ENCODE measurements at places on chromosomes 1 and 21. TPM values are rescaled to one million over a fixed set of nuclear protein-coding genes. Genes with fewer than 3 reads are reported as not detected.
A peak's percentile ranks its signal among the peaks of the same experiment; 100 is the strongest.

Gene MANEAL
- polyA plus RNA-seq, result 4.0 TPM

Gene HUNK
- 5.6 TPM for polyA plus RNA-seq

Gene MRAP
- polyA plus RNA-seq, result 0.34 TPM

Gene ZNF593OS
- polyA plus RNA-seq, result 1.9 TPM

Gene GALNT2
- polyA plus RNA-seq, result 28.2 TPM

Gene FNDC5
- 10.2 TPM for polyA plus RNA-seq

Gene XKR8
- polyA plus RNA-seq, result 7.1 TPM

Gene E2F2
- polyA plus RNA-seq, result 3.7 TPM

GRCh38 chr1:209368864-209369598, 214.5 kb upstream of the CAMK1G start:
- peak; percentile 52 for DNase-seq

GRCh38 chr1:180691322-180691913, 59.6 kb downstream of the XPR1 start:
- DNase-seq, result no peak

DNA sequence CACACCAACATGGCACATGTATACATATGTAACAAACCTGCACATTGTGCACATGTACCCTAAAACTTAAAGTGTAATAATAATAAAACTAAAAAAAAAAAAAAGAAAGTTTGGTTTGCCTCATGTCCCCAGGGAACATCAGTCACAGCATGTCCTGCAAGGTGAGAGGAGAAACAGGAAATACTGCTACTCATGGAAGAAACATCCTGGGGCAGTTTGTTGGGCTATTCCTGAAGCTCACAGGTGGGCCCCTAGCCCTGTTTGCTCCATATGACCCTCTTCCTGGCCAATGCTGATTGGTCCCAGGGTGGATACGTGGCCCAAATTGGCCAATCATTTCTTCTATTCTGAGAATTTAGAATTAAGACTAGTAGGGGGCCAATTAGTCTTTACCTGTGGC, 103.4 kb upstream of the ADAR start:
- no peak for DNase-seq

DNA sequence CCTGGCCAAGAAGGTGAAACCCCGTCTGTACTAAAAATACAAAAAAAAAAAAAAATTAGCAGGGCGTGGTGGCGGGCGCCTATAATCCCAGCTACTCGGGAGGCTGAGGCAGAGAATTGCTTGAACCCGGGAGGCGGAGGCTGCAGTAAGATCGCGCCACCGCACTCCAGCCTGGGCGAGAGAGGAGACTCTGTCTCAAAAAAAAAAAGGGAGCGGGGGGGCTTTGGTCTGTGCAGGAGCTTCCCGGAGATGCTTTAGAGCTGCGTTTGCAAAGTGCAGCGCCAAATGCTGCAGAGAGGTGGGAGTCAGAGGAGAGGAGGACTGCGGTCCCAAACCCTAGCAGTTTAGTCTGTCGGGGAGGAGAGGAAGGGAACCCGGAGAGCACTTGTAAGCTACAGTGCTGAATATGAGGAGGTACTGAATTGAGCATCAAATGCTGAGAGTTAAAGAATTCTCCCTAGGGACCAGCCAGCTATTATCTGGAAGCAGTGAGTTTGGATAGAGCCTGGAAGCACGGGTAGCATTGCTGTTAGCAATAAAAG, 569 bp downstream of the FALEC start:
- DNase-seq, result no peak

DNA sequence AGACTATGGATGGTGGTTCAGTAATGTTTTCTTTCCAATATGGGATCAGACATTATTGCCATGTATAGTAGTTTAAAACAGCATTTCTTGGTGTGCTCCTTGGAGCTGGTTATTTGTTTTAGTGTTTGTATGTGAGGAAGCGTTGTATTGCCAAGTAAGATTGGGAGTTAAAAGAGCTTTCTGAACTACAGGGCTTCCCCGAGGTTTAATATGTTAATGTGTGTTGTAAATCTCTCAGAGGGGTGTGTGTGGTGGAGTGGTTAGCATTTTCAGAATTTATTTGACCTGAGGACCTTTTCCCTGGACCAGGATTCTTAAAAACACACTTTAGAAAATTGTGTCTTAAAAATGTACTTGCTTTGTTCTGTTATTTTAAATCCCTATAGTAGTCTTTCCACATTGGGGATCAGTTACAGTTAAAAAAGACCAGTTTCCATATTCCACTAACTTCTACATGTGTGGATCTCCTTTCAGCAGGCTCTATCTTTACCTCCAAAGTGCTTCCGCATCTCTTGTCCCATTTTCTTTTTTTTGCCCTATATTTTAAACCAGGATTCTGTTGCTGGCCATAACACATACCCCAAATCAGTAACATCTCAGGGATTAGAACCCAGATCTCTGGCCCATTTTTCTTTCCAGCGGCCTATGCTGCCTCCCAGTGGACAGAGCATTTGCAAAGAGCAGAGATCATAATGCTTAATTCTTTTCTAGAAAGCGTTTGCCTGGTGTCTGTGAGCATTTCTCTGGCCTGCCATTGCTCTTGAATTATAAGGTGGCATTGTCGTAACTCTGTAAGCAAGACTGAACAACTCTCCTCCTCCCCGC, 58.6 kb downstream of the PBX1 start:
- no peak for DNase-seq

GRCh38 chr1:59443310-59443709, 146.4 kb downstream of the FGGY start:
- no peak for DNase-seq

GRCh38 chr1:201538612-201539551, at the start of gene NAV1:
TSS of gene NAV1 (plus strand) at chr1:201539127. CDS start at chr1:201622885, 83,758 bp downstream.
- peak; percentile 63 for DNase-seq

DNA sequence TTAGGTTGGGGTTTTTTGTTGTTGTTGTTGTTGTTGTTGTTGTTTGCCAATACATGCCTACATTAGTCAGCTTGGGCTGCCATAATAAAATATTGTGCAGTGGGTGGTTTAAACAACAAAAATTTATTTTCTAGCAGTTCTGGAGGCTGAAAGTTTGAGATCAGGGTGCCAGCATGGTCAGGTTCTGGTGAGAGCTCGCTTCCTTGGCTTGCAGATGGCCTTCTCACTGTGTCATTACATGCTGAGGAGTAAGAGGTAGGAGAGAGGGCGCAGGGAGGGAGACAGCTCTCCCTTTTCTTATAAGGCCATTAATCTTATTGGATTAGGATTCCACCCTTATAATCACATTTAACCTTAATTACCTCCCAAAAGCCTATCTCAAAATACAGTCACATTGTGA, 52.7 kb downstream of the DIRAS3 start:
- DNase-seq, result no peak

DNA sequence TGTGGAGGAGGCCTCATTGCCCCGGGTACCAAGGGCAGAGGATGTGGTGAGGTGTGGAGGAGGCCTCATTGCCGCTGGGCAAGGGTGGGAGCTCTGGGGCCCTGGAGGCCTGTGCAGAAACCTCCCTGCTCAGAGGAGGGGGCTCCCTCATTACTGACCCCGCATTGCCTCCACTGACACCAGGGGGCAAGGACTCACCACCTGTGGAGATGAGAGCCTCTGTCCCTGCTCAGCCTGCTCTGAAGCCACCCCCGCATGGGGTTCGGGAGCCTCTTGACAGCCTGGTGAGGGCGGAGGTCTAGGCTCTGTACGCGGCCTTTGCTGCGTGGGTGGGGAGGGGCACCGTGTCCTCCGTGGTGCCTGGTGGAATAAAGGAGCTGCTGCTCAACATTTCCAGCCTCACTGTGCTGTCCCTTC, 95.0 kb upstream of the COL6A1 start:
- DNase-seq, result no peak

DNA sequence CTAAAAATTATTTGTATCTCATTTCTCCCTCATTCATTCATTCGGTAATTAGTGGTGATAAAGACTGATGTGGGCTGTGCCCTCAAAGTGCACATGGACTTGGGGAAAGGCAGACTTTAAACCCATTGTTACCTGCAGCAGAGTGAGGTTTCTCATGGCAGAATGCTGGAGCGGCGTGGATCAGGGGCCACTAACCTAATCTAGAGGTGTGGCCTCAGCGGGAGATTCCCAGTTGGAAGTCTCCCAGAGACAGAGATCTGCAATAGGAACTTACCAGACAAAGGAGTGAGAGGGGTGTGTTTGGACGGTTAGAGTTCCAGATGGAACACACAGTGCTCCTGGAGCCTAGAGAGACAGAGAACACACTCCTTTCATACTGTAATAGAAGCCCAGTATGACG, 73.5 kb downstream of the VPS26C start:
- no peak for DNase-seq

GRCh38 chr1:12178511-12178910, 11.7 kb downstream of the TNFRSF1B start:
- no peak for DNase-seq

GRCh38 chr1:58862728-58863385, 79.0 kb upstream of the JUN start:
- no peak for DNase-seq
